D341Med (cell line): ENCODE measurements at places on chromosomes 1 and 21.

GRCh38 chr1:183283286-183283685, 97.2 kb downstream of the LAMC2 start:
- no peak for DNase-seq

- no peak for DNase-seq
Measured at GRCh38 chr21:33451634-33452071, 28.1 kb downstream of the TMEM50B start.

GRCh38 chr1:36165145-36165544, 9.2 kb downstream of the MAP7D1 start:
- no peak for DNase-seq

GRCh38 chr21:35226968-35227744, 178.1 kb upstream of the RUNX1 start:
- DNase-seq: no peak

DNA sequence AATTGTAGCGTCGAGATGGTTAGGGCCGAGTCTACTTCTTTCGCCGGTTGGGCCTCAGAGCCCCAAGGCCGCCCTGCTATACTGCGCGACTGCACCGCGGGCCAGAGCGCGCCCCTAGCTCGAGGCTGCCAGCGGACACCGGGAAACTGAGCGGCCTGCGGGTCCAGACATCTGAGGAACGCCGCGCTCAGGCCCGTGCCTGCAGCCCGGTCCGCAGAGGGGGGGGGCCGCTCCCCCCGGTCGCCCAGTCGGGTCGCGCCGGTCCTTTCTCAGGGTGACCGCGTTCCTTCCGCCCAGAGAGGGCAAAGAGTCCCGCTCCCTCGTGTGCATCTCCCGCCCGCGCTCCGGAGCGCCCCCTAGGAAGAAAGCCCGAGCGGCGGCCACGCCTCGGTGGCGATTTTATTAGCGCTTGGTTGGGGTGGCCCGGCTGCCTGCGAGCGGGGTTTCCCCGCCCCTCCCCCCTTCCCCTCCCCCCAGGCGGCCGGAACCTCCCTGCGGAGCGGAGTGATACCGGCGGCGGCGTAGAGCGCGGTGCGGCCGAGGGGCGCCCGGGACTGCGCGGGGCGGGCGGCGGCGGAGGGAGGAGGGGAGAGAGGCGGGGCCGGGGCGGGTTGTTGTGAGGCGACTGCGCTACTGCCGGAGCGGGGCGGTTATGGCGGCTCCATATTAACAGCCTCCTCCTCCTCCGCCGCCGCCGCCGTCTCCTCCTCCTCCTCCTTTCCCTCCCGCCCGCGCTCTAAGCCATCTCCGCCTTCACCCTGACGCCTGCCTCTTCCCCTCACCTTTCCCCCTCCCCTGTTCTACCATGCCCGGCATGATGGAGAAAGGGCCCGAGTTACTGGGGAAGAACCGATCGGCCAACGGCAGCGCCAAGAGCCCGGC, at the start of gene RCOR3:
Gene RCOR3 (plus strand): TSS at position 611 of the 882 bp plus-strand sequence. CDS start 195 bp downstream, at position 806.
- peak; percentile 97 for DNase-seq

DNA sequence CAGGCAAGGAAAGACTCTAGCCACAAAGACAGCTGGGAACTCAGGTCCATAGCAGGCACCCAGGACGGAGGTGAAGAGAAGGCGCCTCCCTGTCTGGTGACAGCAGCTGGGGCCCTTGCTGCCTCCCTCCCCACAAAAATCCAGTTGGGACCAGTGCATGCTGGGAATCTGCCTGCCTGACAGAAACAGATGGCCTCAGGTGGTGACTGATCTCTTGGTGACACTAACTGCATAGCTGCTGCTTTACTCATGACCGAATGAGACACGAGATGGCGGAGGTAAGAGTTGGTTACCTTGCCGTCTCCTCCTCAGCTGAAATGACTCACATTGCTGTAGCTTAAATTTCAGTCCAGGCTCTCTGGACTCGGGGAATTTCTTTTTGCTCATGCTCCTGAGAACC, 130.3 kb downstream of the FGGY start:
- DNase-seq: no peak

DNA sequence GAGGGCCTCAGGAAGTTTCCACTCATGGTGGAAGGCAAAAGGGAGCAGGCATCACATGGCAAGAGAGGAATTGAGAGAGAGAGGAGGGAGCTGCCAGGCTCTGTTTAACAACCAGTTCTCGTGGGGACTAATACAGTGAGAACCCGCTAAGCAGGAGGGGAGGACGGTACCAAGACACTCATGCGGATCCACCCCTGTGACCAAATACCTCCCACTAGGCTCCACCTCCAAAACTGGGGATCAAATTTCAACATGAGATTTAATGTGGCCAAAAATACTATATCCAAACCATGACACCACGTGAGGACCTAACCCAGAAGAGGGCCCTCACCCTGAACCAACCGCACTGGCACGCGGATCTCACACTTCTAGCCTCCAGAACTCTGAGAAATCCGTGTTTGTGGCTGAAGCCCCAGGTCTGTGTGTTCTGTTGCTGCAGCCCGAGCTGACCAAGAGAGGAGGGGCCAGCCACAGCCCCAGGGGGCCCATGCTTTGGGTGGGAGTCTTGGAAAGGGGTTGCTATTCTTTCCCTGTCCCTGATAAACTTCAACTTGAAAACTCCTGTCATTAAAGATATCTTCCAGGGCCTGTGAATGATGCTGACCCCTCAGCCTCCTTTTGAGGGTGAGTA, 32.0 kb downstream of the TRIM67 start:
- DNase-seq: no peak

GRCh38 chr1:87437663-87438295, 109.1 kb downstream of the LMO4 start:
- DNase-seq: no peak

DNA sequence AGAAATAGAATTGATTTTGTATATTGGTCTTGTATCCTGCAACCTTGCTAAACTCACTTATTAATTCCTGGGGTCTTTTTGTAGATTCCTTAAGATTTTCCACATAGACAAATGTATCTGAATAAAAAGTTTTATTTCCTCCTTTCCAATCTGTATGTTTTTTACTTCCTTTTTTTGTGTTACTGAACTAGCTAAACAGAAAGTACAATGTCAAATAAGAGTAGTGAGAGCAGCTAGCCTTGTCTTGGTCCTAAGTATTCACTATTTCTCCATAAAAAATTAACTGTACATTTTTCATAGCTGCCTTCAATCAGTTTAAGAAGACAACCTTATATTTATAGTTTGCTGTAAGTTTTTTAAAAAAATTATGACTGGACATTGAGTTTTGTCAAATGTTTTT, 74.9 kb downstream of the FASLG start:
- DNase-seq: no peak
